ENCODE measurements at places on chromosomes 7 and 10. TPM values are rescaled to one million over a fixed set of nuclear protein-coding genes. Genes with fewer than 3 reads are reported as not detected.

GRCh38 chr7:30752979-30753378 lies 1.0 kb downstream of the INMT start:
- no peaks in the 10 kb centered on the region for H3K27me3 ChIP-seq
- H3K4me3 ChIP-seq = no peak overlapping the region
- no peaks in the 10 kb centered on the region for H3K36me3 ChIP-seq
- DNase-seq = no peak

DNA sequence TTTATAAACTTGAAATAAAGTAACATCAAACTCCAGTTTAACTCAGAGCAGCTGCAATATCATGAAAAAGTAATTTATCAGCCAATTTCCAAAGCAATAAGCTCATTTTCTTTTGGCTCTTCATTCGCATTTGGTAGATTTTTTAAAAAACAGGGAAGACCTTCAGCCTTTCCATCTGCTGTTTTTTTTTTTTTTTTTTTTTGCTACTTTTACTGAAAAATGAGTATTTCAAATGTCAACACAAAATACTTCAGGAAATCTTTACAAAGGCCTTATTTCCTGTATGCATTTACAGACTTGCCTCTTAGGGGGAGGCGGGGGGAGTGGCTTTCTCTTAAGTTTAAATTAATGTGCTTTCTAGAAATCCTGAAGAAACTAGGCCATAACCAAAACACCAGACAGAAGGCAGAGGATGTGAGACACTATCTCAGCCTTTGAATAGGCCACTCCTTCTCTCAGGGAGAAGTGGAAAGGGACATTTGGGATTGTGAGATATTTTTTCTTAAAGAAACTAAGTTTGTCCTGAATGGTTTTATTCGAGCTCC lies 91.8 kb downstream of the COL28A1 start:
- no peaks in the 10 kb centered on the region for H3K4me1 ChIP-seq
- H3K36me3 ChIP-seq = peaks cover 11% of the 10 kb centered on the region
- peaks cover under 1% of the 10 kb centered on the region for H3K27me3 ChIP-seq
- no peak for DNase-seq

DNA sequence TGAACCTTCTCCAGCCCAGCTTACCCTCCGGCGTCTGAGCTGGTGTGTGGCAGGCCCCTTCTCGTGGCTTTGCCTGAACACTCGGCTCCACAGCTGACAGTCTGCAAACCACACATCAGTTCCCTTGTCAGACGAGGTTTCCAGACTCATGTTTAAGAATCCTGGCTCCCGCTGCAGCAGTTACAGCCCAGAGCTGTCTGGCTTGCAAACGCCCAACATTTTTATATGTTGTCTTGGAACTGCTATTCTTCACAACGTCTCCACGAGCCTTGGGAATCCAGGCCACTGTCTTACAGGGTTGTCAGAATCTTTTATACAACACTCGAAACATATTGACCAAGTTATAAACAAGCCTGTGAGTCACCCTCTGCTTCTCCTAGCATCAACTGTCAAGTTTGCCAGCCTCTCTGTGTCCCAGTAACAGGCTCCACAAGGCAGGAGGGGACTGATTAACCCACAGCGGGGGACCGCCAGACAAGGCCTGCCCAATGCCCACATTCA lies 68.1 kb downstream of the TNS3 start:
- no peak overlapping the region for H3K27ac ChIP-seq
- no peaks in the 10 kb centered on the region for H3K4me1 ChIP-seq
- H3K36me3 ChIP-seq = no peaks in the 10 kb centered on the region
- peaks cover 6% of the 10 kb centered on the region for H3K27me3 ChIP-seq
- no peak overlapping the region for H3K4me3 ChIP-seq

DNA sequence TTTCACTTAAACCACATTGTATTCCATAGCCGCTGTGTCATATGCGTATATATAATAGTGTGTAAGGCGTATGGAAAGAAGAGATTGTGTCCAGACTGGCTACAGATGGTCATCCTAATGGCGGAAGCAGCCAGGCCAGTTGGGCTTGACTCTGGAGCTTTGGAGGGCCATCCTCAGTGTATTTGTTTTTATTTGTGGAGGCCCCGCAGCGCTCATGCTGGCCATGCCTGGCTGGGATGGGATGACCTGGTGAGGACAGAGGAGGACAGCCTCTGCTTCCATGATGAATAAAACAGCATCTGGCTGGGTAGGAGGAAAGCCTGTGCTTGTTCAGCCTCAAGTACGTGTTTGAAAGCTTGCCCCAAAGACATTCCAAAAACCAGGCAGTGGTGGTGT lies 220.3 kb downstream of the EBF3 start:
- H3K27ac ChIP-seq = no peak overlapping the region
- peaks cover 65% of the 10 kb centered on the region for H3K36me3 ChIP-seq

- peaks cover 5% of the 10 kb centered on the region for H3K4me1 ChIP-seq
- DNase-seq = no peak
- no peak overlapping the region for H3K27ac ChIP-seq
These were observed 248.0 kb upstream of the NPY start for GRCh38 chr7:24036033-24036412.

GRCh38 chr7:30206491-30206890 lies 71.7 kb downstream of the MTURN start:
- no peak overlapping the region for H3K27ac ChIP-seq
- no peaks in the 10 kb centered on the region for H3K27me3 ChIP-seq
- no peak overlapping the region for H3K4me3 ChIP-seq
- H3K36me3 ChIP-seq = no peaks in the 10 kb centered on the region
- DNase-seq = no peak
- peaks cover 2% of the 10 kb centered on the region for H3K4me1 ChIP-seq

CABCOCO1 gene
- total RNA-seq = not detected

CAMK1D gene
- total RNA-seq = 11.9 TPM

DNA sequence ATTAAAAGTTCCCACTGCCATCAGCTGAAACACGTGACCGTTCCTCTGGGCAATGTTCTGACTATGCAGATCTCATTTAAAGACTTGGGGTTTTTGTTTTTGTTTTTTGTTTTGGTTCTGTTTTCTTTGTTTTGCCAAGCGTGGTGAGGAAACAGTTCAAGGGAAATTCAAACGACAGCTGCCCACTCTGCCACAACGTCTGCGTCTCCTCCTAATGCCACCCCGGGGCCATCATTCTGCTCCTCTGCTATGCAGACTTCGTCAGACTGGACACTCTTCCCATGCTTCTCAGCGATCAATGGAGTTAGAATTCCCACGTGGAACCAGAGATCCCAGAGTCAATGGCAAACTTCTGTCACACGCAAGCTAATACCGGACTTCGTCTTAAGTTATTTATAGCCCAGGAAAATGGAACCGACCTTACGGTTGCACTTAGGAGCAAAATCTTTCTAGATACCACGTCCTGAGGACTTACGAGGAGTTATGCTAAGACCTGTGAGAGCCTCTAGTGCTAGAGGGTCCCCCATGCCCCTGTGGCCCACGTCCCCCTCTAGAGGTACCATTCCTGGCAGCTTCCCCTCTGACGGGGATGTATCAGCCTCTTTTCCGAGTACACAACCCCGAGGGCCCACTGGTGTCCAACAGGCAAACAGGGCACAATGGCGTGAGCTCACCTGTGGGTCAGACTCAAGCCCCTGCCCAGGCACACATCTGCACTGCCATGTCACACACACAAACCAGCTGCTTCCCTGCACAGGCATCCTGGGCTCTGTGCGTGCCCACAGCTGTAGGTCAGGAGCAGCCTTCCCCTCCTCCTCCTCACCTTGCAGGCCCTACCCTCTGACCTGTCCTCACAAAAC lies 24.4 kb downstream of the EBF3 start:
- H3K27me3 ChIP-seq = peaks cover 3% of the 10 kb centered on the region
- DNase-seq = no peak
- H3K36me3 ChIP-seq = no peaks in the 10 kb centered on the region

- no peak overlapping the region for H3K27ac ChIP-seq
- no peak overlapping the region for H3K4me3 ChIP-seq
- DNase-seq = no peak
- no peaks in the 10 kb centered on the region for H3K27me3 ChIP-seq
- no peaks in the 10 kb centered on the region for H3K4me1 ChIP-seq
- H3K36me3 ChIP-seq = no peaks in the 10 kb centered on the region
These were observed 34.5 kb downstream of the ATXN7L1 start for GRCh38 chr7:105841866-105842265.

PLA2G12B gene
- not detected for total RNA-seq

GRCh38 chr7:155543011-155543876 lies 3.1 kb downstream of the CNPY1 start:
- no peak overlapping the region for H3K4me3 ChIP-seq
- peaks cover 6% of the 10 kb centered on the region for H3K27me3 ChIP-seq
- H3K4me1 ChIP-seq = no peaks in the 10 kb centered on the region
- H3K27ac ChIP-seq = no peak overlapping the region

DNA sequence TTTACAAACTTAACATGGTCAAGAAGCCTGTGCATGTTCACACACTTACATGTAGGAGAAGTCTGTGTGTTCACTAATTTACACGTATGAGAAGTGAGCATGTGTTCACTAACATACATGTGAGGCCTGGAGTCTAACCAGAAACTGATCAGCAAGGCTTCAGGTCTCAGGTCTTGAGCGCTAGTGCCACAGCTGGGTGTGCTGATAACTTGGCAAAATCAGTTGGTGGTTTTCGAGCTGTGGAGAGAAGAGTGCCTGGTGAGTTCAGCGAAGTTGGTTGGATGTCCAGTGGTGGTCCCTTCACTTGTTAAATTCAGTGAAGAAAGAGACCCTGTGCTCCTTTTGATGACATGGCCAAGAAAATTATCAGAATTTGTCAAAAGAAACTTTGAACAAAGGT lies 98.7 kb downstream of the CELF2 start:
- no peak for DNase-seq
- no peak overlapping the region for H3K27ac ChIP-seq
- no peaks in the 10 kb centered on the region for H3K27me3 ChIP-seq
- H3K4me1 ChIP-seq = peaks cover 19% of the 10 kb centered on the region

DNA sequence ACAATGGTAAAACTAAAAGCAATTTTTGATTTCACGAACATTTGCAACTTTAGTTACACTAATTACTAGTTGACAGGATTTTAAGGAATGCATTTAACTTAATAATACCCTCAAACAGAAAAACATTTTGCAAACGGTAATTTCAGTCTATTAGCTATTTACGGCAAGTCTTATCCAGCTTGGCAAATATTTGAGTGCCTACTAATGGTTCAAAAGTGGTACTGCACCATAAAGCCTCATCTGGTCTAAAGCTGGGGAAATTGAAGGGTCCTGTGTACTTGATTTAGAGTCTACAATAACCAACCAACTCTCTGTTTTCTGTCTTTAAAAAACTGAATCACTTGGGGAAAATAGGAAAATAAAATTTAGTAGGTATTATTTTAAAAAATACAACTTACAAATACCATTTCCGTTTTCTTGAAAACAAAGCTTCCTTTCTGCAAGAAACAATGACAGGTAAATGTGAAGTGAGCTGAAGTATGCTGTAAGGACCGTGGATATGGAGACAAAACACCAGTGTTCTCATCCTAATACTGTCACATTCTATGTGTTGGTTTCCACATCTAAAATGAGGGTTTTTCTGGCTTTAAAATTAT lies 142.3 kb downstream of the VPS50 start:
- peaks cover 17% of the 10 kb centered on the region for H3K27me3 ChIP-seq
- no peak for DNase-seq
- no peaks in the 10 kb centered on the region for H3K4me1 ChIP-seq
- H3K27ac ChIP-seq = no peak overlapping the region
- no peak overlapping the region for H3K4me3 ChIP-seq
- H3K36me3 ChIP-seq = no peaks in the 10 kb centered on the region

- no peaks in the 10 kb centered on the region for H3K36me3 ChIP-seq
- H3K27me3 ChIP-seq = no peaks in the 10 kb centered on the region
- DNase-seq = no peak
- no peaks in the 10 kb centered on the region for H3K4me1 ChIP-seq
- H3K27ac ChIP-seq = no peak overlapping the region
These were observed 77.4 kb upstream of the RET start for GRCh38 chr10:42999385-43000020.

NRG3 gene
- total RNA-seq = not detected

DNA sequence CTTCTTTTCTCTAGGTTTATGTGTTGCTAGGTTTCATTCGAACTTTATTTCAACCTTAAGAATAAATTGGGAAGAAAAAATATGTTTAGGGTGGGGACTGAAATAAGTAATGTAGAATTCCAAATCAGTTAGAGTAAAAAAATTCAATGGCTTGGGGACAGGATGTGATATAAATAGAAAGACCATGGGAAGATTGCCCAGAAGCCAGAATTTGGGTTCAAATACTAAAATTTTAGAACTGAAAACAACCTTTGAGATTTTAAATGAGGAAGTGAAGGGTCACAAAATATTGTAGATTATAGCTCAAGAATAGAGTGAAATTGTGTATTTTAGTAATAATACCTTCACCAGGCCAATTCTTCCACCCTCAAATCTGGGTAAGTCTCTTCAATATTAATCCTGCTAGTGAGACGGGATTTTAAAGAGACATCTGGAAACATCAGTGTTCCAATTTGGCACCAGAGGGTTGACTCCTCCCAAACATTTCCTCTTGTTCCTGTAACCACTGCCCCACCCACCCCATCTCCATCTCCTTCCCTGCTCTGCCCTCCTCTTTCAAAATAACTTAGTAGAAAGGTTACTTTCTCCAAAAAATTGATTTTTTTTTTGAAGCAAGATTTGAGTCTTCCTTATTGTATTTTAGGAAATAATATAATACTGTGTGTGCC lies 51.3 kb upstream of the FAM3C start:
- no peaks in the 10 kb centered on the region for H3K36me3 ChIP-seq
- H3K27ac ChIP-seq = no peak overlapping the region
- H3K4me3 ChIP-seq = no peak overlapping the region
- H3K4me1 ChIP-seq = peaks cover 3% of the 10 kb centered on the region

DNA sequence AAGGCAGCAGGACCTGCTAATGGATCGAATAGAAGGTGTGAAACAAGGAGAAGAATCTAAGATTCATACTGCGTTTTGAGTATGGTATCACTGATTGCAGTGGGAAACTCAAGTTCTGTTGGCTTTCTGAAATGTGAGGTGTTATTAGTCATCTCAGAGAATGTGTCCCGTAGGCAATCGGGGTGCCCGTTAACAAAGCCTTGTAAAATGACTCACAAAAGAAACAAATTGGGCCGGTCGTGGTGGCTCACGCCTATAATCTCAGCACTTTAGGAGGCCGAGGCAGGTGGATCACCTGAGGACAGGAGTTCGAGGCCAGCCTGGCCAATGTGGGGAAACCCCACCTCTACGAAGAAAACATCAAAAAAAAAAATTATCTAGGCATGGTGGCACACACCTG lies 118.2 kb upstream of the C7orf33 start:
- no peak overlapping the region for H3K4me3 ChIP-seq
- no peaks in the 10 kb centered on the region for H3K36me3 ChIP-seq
- DNase-seq = no peak
- H3K4me1 ChIP-seq = no peaks in the 10 kb centered on the region
- H3K27me3 ChIP-seq = peaks cover 9% of the 10 kb centered on the region

GRCh38 chr10:62054830-62055229 lies 153.3 kb downstream of the ARID5B start:
- H3K4me1 ChIP-seq = peaks cover 50% of the 10 kb centered on the region
- no peaks in the 10 kb centered on the region for H3K27me3 ChIP-seq
- H3K36me3 ChIP-seq = peaks cover 90% of the 10 kb centered on the region
- H3K4me3 ChIP-seq = no peak overlapping the region
- H3K27ac ChIP-seq = peak overlapping the region; percentile 87

EBF3 gene
- not detected for total RNA-seq

DNA sequence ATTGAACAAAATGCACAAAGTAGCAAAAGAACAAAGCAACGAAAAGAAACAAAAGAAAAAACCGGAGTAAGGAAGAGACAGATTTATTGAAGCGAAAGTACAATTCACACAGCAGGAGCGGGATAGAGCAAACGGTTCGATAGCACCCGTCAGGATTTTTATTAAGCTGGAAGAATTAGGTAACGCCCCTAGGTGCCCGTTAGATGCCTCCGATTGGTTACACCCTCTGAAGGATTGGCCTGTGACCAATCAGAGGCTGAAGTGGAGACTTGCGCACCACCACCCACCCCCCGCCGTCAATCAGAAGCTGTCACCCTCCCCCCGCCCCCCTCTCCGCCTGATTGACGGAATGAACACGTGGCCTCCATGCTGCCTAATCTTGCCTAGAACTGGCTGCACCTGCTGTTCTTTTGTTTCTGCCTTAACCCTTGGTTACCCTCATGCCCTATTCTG lies 16.8 kb downstream of the OCM2 start:
- H3K27me3 ChIP-seq = no peaks in the 10 kb centered on the region
- peaks cover 16% of the 10 kb centered on the region for H3K4me1 ChIP-seq
- H3K4me3 ChIP-seq = peak overlapping the region; percentile 1
